Activated naive CD4-positive, alpha-beta T cell treated with anti-CD3 and anti-CD28 coated beads, Interleukin-2, amount 10 ng/mL, durations not matched to agents 5 hours and 36 hours (primary cell): ENCODE measurements at places on chromosomes 16 and 17. TPM values are rescaled to one million over a fixed set of nuclear protein-coding genes. Genes with fewer than 3 reads are reported as not detected.

RAC3 gene
- total RNA-seq, result 6.0 TPM

GGT6 gene
- total RNA-seq, result not detected

ST6GALNAC2 gene
- not detected for total RNA-seq

GRB7 gene
- 0.67 TPM for total RNA-seq
